Aorta (tissue), 5 donors: ENCODE measurements at places on chromosomes 1 and 21. TPM values are rescaled to one million over a fixed set of nuclear protein-coding genes. Genes with fewer than 3 reads are reported as not detected.
A peak's percentile ranks its signal among the peaks of the same experiment; 100 is the strongest.

DNA sequence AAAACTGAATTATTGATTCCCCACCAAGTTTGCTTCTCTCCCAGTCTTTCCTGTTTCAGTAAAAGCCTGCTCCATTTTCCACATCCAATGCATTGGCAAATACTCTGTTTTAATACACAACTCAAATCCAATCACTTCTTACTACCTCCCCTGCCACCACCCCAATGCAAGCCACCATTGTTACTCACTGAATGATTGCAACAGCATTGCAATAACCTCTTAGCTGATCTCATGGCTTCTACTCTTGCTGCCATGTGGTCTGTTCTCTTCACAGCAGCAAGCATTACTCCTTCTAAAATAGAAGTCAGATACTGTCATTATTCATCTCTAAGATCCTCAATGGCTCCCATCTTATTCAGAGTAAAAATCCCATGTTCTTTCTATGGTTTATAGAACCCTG lies 123.4 kb downstream of the ATP6V1G3 start:
- H3K36me3 ChIP-seq: no peaks in the 10 kb centered on the region
- no peaks in the 10 kb centered on the region for H3K27me3 ChIP-seq
- no peaks in the 10 kb centered on the region for H3K4me1 ChIP-seq
- H3K27ac ChIP-seq: no peak overlapping the region

DNA sequence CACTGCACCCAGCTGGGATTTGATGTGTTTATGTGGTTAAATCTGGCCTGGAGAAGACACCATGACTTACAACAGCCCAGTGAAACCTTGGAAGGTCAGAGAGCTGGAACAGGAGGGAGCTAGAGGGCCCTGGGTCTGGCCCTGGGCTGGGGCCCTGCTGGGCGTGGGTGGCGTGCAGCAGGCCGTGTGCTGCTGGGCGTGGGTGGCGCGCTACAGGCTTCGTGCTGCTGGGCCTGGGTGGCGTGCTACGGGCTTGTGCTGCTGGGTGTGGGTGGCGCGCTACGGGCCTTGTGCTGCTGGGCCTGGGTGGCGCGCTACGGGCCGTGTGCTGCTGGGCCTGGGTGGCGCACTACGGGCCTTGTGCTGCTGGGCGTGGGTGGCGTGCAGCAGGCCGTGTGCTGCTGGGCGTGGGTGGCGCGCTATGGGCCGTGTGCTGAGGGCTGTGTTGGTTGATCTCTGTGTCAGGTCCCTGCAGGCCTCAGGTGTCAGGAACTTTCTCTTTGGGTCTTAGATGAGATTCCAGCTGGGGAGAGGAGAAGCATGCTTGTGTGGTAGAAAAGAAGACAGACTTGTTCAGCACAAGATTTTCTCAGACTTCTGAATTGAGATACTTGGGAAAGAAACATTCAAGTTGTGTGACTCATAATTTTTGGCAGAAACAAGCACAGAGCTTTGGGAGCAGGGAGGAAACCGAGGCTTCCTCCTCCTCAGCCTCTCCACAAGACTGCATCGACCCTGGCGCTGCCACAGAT lies 66.0 kb downstream of the COL18A1 start:
- no peak overlapping the region for H3K4me3 ChIP-seq
- peaks cover 3% of the 10 kb centered on the region for H3K36me3 ChIP-seq
- peak overlapping the region; percentile 79 for H3K27ac ChIP-seq
- DNase-seq: peak; percentile 64
- no peaks in the 10 kb centered on the region for H3K4me1 ChIP-seq
- no peaks in the 10 kb centered on the region for H3K27me3 ChIP-seq

Gene C4BPA
- not detected for total RNA-seq

Gene LMOD1
- total RNA-seq: 469 TPM

Gene PROK1
- 0.27 TPM for total RNA-seq

Gene CTSS
- 128 TPM for total RNA-seq

- no peaks in the 10 kb centered on the region for H3K4me1 ChIP-seq
- H3K36me3 ChIP-seq: no peaks in the 10 kb centered on the region
- no peaks in the 10 kb centered on the region for H3K27me3 ChIP-seq
Measured at GRCh38 chr1:246040200-246040890, 466.7 kb downstream of the SMYD3 start.

- H3K27me3 ChIP-seq: no peaks in the 10 kb centered on the region
- DNase-seq: no peak
- no peaks in the 10 kb centered on the region for H3K36me3 ChIP-seq
- no peak overlapping the region for H3K4me3 ChIP-seq
- no peak overlapping the region for H3K27ac ChIP-seq
- H3K4me1 ChIP-seq: no peaks in the 10 kb centered on the region
Measured at GRCh38 chr1:92447976-92448375, 38.7 kb downstream of the GFI1 start.

- DNase-seq: no peak
- H3K27me3 ChIP-seq: no peaks in the 10 kb centered on the region
- no peaks in the 10 kb centered on the region for H3K4me1 ChIP-seq
Measured at GRCh38 chr1:205020466-205020865, 22.5 kb upstream of the CNTN2 start.

Gene ADORA1
- 0.71 TPM for total RNA-seq

Gene STIL
- 0.65 TPM for total RNA-seq

- peak within 1 kb of the TSS; percentile 68 for H3K27ac ChIP-seq
- H3K36me3 ChIP-seq: no peaks in the 10 kb centered on the region
- DNase-seq: no peak
- no peaks in the 10 kb centered on the region for H3K27me3 ChIP-seq
Measured at GRCh38 chr1:161706482-161707347, at the start of gene FCRLA. TSS of gene FCRLA (plus strand) at chr1:161707229. CDS start at chr1:161707265, 36 bp downstream.

- no peaks in the 10 kb centered on the region for H3K27me3 ChIP-seq
- H3K4me3 ChIP-seq: no peak overlapping the region
- H3K36me3 ChIP-seq: no peaks in the 10 kb centered on the region
- no peak overlapping the region for H3K27ac ChIP-seq
Measured at GRCh38 chr1:86650065-86650464, 54.3 kb upstream of the SH3GLB1 start.

Gene ZRANB2
- 91.8 TPM for total RNA-seq

GRCh38 chr1:112840631-112841624 lies 115.1 kb downstream of the SLC16A1 start:
- H3K27me3 ChIP-seq: no peaks in the 10 kb centered on the region
- no peak for DNase-seq
- no peak overlapping the region for H3K27ac ChIP-seq
- H3K4me3 ChIP-seq: no peak overlapping the region

DNA sequence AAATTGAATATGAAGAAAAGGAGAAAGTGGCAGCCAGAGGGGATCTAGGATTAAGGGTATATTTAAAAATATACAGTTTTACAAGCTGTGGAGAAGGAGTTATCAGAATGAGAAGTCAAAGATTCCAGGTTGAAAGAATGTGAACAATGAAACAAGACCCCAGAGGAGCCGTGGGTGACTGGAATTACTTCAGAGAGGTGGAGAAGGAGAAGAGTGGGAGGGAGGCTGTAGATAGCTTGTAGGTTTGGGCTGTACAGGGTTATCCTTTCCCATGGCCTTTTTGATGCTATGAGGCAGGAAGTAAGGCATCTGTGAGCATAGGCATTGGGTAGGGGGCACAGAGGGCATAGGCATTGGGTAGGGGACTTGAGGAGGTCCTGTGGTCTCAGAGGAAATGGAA lies 5.2 kb upstream of the S100A11 start:
- DNase-seq: no peak
- no peaks in the 10 kb centered on the region for H3K27me3 ChIP-seq
- H3K27ac ChIP-seq: no peak overlapping the region
- H3K36me3 ChIP-seq: no peaks in the 10 kb centered on the region
- no peak overlapping the region for H3K4me3 ChIP-seq

DNA sequence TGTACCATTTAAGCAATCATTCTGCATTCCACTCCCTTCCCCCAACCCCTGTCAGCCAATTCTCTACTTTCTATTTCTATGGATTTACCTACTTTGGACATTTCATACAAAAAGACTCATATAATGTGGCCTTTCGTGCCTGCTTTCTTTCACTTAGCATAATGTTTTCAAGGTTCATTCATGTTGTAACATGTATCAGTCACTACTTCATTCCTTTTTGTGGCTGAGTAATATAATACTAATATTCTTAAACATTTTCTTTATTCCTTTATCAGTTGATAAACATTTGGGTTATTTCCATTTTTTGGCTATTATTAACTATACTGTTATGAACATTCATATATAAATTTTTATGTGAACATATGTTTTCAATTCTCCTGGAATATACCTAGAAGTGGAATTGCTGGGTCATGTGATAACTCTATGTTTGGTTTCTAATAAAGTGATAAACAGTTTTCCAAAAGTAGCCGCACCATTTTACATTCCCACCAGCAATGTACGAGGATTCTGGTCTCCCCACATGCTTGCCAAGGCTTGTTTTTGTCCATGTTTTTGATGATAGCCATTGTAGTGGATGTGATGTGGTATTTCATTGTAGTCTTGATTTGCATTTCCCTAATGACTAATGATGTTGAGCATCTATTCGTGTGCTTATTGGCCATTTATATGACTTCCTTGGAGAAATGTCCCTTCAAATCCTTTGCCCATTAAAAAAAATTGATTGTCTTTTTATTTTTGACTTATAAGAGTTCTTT lies 61.9 kb upstream of the GNG12 start:
- H3K27ac ChIP-seq: no peak overlapping the region
- no peak for DNase-seq
- no peaks in the 10 kb centered on the region for H3K36me3 ChIP-seq
- H3K27me3 ChIP-seq: no peaks in the 10 kb centered on the region
- H3K4me1 ChIP-seq: no peaks in the 10 kb centered on the region

Gene ABCA4
- 0.16 TPM for total RNA-seq

- H3K27ac ChIP-seq: no peak overlapping the region
- no peak for DNase-seq
- no peaks in the 10 kb centered on the region for H3K27me3 ChIP-seq
Measured at GRCh38 chr1:232034556-232034955, 408.0 kb downstream of the DISC1 start.

GRCh38 chr1:59007820-59008598 lies 224.2 kb upstream of the JUN start:
- H3K27me3 ChIP-seq: no peaks in the 10 kb centered on the region
- H3K4me1 ChIP-seq: peaks cover 3% of the 10 kb centered on the region
- no peaks in the 10 kb centered on the region for H3K36me3 ChIP-seq
- no peak overlapping the region for H3K27ac ChIP-seq
- no peak overlapping the region for H3K4me3 ChIP-seq

Gene GJA4
- 45.4 TPM for total RNA-seq

GRCh38 chr1:153770797-153771196 lies 4.4 kb upstream of the SLC27A3 start:
- H3K27ac ChIP-seq: no peak overlapping the region
- H3K36me3 ChIP-seq: peaks cover 4% of the 10 kb centered on the region
- no peaks in the 10 kb centered on the region for H3K4me1 ChIP-seq
- no peaks in the 10 kb centered on the region for H3K27me3 ChIP-seq
- no peak overlapping the region for H3K4me3 ChIP-seq
- DNase-seq: no peak

GRCh38 chr1:8722366-8722765 lies 95.1 kb downstream of the RERE start:
- no peaks in the 10 kb centered on the region for H3K4me1 ChIP-seq
- DNase-seq: no peak
- H3K4me3 ChIP-seq: no peak overlapping the region
- no peaks in the 10 kb centered on the region for H3K36me3 ChIP-seq
- no peaks in the 10 kb centered on the region for H3K27me3 ChIP-seq

DNA sequence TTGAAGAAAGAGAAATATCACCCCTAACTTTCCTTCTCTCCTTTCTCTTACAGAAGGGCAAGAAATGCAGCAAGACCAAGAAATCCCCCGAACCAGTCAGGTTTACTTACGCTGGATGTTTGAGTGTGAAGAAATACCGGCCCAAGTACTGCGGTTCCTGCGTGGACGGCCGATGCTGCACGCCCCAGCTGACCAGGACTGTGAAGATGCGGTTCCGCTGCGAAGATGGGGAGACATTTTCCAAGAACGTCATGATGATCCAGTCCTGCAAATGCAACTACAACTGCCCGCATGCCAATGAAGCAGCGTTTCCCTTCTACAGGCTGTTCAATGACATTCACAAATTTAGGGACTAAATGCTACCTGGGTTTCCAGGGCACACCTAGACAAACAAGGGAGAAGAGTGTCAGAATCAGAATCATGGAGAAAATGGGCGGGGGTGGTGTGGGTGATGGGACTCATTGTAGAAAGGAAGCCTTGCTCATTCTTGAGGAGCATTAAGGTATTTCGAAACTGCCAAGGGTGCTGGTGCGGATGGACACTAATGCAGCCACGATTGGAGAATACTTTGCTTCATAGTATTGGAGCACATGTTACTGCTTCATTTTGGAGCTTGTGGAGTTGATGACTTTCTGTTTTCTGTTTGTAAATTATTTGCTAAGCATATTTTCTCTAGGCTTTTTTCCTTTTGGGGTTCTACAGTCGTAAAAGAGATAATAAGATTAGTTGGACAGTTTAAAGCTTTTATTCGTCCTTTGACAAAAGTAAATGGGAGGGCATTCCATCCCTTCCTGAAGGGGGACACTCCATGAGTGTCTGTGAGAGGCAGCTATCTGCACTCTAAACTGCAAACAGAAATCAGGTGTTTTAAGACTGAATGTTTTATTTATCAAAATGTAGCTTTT lies 2.4 kb downstream of the CCN1 start:
- no peaks in the 10 kb centered on the region for H3K36me3 ChIP-seq
- H3K4me3 ChIP-seq: peak overlapping the region; percentile 100
- no peak for DNase-seq

DNA sequence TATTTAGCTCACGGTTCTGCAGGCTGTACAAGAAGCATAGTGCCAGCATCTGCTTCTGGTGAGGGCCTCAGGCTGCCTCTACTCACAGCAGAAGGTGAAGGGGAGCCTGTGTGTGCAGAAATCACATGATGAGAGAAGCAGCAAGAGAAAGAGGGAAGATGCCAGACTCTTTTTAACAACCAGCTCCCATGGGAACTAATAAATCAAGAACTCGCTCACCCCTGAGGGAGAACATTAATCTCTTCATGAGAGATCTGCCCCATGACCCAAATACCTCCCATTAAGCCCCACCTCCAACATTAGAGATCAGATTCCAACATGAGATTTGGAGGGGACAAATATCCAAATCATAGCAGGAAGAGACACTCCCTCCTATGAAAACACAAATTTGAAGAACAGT lies 74.1 kb downstream of the OLFML2B start:
- H3K36me3 ChIP-seq: no peaks in the 10 kb centered on the region
- no peak overlapping the region for H3K27ac ChIP-seq
- no peak overlapping the region for H3K4me3 ChIP-seq
- no peak for DNase-seq
- no peaks in the 10 kb centered on the region for H3K4me1 ChIP-seq

Gene MNDA
- 20.3 TPM for total RNA-seq

Gene ALG14
- total RNA-seq: 3.2 TPM

- no peaks in the 10 kb centered on the region for H3K27me3 ChIP-seq
- no peaks in the 10 kb centered on the region for H3K4me1 ChIP-seq
- DNase-seq: no peak
- H3K27ac ChIP-seq: no peak overlapping the region
- no peaks in the 10 kb centered on the region for H3K36me3 ChIP-seq
Measured at GRCh38 chr21:45259206-45259840, 28.4 kb downstream of the POFUT2 start.
